T-helper 1 cell (primary cell): ENCODE measurements at places on chromosomes 12 and 14.

- no peak for DNase-seq
Measured at GRCh38 chr12:87117526-87117925, 861.3 kb upstream of the MGAT4C start.

GRCh38 chr12:51128919-51129318 is 44.0 kb downstream of the TFCP2 start:
- no peak for DNase-seq

DNA sequence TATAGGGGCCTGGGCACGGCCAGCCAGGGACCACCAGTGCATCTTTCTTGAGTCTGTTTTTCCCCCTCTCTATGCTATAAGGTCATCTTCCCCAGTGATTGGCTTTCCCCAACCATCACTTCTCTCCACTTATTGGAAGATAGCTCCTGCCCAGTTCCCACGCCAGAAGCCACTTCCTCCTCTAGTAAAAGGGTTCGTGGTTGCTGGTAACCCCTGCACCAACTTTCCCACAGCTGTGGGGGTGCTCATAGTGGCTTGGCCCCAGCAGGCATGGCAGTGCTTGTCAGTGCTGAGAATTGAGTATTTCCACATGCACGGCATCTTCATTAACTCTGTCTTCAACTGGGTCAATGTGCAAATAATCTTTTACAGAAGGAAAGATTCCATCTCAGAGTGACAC is 215.4 kb downstream of the FOXN3 start:
- DNase-seq, result no peak

DNA sequence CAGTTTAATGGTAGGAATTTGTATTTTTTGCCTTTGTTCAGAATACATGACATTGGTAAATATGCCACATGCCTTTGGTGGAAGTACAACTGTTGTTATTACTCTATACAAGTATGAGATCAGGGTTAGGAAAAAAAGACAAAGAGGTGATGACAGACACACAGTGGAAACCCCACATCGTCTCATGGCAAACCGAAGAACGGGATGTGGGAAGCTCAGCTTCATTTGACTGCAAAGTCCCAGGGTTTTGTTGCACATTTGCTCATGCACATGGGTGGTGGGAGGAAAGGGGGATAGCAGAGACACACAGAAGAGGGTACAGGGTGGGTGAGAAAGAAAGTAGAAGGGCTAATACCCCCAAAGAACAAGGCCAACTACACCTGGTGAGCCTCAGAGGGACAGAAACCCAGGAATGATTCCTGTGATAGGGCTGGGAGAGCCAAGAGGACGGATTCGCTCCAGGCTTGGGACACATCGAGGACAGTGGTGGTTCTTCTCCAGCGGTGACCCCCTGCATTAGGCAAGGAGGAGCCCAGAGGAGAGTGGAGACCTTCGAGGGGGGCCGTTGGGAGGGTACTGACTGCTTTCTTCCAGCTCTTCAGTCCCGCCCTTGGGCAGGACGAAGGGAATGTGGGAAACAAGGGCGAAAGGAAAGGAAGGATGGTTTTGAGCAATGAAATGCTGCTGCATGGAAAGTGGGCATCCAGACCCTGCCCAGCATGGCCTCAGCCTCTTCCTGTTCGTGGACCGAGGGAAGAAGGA is 8.1 kb downstream of the VAMP1 start:
- no peak for DNase-seq

DNA sequence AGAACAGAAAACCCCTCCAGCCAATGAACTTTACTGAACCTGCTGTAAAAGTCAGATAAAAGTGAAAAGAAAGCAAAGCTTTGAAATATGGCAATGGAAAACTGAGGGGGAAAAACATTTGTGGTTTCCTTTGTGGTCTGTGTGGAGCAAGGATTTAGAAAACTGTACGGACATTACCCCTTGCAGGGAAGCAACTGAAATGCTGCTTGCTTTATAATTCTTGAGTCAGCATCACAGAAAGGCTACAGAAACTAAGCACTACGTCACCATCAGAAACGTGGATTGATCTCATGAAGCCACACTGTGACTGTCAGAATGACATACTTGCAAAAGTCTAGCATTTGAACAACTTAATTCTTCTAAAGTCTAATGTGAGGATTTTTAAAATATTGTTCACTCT is 2.4 kb upstream of the KCNC2 start:
- no peak for DNase-seq

DNA sequence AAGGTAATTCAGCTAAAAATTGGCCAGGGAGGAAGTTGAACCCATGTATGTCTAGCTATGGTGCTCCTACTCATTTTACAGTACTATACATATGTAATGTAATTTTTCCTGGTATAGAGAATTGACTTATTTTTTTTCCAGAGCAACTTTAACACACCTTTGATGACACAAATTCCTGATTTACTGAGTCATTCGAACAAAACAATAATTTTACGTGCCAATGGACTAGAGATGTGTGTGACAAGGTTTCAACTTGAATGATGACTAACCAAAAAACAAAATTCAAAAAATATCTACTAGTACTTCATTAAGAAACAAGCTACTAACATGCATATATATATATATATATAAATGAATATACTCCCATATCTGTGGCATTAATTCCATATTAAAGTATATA is 180.5 kb downstream of the KITLG start:
- DNase-seq, result no peak

- peak; percentile 3 for DNase-seq
Measured at GRCh38 chr14:66752109-66752508, 244.2 kb downstream of the GPHN start.

DNA sequence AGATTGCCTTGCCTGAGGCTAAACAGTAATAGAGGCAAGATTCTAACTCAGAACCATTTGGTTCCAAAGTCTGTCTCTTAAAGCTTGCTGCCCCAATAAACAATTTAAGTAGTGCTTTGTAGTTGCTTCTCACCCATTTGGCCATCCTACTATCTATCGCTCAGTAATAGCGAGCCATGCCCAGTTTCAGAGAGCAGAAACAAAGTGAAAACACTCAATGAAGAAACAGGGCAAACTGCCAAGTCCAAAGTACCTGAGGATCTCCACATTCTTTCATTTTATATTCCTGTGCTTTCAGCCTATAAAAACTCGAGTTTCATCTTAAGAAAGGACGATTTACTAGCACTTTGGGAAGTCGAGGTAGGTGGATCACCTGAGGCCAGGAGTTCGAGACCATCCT is 103.3 kb upstream of the BBS10 start:
- no peak for DNase-seq

- no peak for DNase-seq
Measured at GRCh38 chr14:38098074-38098836, 109.4 kb upstream of the SSTR1 start.

DNA sequence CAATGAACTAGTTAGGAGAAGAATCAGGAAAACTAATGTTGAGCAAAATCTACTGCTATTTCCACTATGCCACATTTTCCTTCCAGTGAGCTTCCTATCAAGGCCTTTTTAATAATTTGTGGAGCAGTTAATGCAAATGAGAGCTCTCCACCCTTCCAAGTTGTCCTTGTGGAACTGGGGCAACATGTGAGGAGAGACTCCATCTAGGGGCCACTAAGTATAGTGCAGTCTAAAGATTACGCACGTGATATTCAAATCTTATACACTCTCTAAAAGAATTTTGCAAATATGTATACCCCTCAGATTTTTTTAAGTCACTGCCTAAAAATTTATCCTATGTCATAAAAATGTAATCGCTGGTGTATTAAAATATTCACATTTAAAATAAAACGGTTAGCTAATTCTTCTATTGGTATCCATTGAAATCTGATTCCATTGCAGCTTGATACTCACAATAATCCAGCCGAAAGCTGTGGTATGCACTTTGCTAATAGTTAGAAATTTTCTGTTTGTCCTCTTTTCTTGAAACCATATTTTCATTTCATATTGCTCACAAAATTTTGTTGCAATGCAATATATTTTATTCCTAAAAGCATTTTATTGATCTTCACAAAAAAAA is 100.1 kb downstream of the PAH start:
- no peak for DNase-seq

DNA sequence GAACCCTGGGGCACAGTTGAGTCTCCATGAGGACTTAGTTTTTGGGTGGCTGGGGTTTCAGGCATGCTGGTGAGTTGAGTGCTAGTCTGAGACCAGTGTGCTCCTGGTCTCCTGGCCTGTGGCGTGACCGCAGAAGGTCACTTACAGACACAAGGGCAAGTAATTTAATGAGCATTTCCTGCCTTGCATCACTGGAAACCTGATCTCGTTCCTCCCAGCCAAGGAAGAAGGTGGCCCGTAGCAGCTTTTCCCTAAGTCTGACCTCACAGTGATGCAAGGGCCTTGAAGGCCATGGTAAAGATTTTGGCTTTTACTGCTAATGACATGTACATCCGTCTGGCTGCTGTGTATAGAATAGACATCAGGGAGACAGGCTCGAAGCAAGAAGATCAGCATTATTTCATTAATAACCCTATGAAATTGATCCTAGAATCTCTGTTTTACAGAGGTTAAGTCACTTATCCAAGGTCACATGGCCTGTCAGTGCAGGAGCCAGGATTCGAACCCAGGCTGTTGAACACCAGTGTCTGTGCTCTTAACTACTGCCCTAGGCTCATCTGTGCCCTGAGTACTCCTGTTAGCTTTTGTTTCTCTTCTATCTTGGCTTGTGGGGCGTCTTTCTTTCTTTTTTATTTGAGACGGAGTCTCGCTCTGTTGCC is 4.6 kb downstream of the TMEM120B start:
- DNase-seq, result no peak

- DNase-seq, result no peak
Measured at GRCh38 chr12:2753536-2753935, 41.2 kb upstream of the FKBP4 start.

DNA sequence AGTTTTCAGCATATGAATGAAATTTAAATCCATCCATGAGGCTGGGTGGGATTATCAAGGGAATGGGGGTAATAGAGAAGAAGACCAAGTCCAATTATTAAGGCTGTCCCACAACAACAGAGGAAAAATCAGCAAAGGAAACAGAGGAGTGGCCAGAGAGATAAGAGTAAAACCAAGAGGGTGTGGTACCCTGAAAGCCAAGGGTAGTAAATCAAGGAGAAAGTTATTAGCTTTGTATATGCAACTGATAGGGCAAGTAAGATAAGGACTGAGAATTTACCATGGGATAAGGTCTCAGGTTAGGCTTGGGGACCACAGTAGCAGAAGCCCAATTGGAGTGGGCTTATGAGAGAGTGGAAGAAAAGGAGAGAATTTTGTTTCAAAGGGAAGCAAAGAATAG is 134.5 kb downstream of the NUAK1 start:
- DNase-seq, result no peak

GRCh38 chr12:95608252-95609033 is 57.2 kb upstream of the USP44 start:
- DNase-seq, result no peak

- DNase-seq, result no peak
Measured at GRCh38 chr12:53267306-53267998, 647 bp upstream of the ESPL1 start.

DNA sequence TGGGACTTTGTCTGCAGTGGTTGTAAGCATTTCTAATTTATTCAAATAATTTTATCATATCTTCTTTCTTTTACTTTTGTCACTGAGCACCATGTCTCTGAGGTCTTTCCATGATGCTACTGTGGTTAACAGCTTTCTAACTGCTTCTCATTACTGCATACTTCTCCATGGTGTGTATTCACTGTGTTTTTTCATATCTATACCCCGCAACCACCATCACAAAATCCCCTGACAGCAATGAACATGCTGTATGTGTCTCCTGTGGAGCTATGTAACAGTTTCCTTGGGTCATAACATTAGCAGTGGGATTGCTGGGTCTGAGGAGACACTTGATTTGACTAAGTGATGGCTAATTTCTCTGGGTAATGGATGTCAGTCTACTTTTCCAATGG is 29.2 kb upstream of the CHST11 start:
- DNase-seq, result no peak

DNA sequence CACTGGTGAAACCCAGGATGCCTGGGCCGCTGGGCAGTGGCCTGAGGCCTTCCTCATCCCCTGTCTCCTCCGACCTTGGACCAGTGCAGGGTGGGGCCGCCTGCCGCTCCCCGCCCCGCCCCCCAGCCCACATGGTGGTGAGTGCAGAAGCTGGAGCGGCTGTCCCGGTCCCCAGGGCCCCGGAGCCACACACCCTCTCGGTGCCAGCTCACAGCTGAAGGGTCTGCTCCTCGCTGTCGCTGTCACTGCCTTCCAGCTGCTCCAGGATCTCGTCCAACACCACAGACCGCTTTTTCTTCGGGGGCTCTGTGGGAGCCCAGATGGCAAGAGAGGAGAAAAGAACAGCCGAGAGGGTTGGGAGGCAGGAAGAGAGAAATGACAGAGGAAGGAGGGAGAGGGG is 143.1 kb downstream of the RBM19 start:
- DNase-seq, result no peak

DNA sequence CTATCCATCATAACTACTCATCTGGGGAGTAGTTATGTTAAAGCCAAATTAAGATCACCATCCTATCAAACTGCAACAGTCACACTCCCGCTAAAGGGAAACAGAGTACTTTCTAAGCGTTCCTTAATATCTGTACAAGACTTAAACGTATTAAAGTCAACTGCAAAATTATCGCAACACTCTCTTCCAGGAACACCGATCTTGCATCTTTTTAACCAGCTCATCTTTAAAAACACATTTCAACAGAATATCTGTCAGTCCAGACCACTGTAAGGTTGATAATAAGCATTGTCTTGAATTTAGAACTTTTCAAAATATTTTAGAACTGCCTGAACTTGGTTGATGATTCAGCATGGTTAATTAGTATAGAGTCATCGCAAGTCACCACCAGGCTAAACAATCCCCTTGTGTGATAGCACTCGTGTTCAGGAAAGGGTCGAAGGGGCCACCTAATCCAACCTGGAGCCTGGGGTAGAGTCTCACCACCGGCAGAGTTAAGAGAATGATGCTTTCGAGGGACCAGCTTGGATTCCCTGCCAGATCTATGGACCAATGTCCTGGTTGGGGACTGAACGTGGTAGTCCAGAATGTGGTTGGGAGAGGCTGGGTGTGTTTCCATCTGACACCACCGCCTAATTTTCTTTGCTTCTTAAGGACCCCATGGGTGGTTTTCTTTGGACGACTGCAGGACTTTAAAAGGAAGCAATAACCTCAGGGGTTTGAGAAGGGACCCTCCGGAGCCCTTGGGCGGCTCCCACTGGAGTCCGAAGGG is 890 bp downstream of the SPTLC2 start:
- no peak for DNase-seq

DNA sequence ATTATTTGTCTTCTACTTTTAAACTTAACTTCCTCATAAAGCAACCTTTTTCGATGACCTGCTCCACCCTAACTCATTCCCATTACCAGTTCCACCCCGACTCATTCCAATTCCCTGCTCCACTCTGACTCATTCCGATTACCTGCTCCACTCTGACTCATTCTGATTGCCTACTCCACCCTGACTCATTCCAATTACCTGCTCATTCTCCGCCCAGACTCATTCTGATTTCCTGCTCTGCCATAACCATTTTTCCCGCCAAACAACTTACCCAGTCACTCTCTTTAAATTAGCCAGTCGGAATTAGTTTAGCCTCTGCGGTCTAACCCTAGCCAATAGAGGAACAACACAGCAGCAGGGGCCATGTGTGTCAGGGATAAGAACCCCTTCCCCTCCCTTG is 249.1 kb downstream of the DPY19L2 start:
- no peak for DNase-seq

- DNase-seq, result no peak
Measured at GRCh38 chr12:46470036-46470627, 97.6 kb upstream of the SLC38A2 start.

GRCh38 chr12:52085682-52086180 is 6.2 kb downstream of the SMIM41 start:
- DNase-seq, result no peak

GRCh38 chr12:101076921-101077320 is 133.1 kb downstream of the SLC5A8 start:
- DNase-seq, result no peak
